ENCODE measurements at places on chromosomes 1 and 21.
A peak's percentile ranks its signal among the peaks of the same experiment; 100 is the strongest.

- DNase-seq: no peak
Measured at GRCh38 chr1:246860401-246860800, 71.3 kb downstream of the AHCTF1 start.

DNA sequence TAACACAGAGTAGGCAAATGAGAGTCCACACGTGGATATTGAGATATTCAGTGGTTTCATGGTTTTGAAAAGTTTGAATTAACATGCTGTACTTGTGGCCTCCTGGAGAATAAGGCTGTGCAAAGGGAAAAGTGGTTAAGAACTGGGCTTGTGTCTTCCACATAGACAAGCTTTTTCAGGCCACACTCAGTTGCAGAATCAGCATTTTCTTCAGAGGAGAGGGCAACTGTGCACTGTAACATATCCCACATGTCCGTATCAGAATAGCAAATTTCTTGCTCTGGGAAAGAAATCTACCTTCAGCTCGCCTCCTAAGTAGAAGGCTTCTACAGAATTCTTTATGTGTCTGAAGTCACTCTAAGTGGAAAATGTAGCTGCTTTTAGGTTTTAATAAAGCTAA, 84.9 kb downstream of the ZC3H11B start:
- no peak for DNase-seq

DNA sequence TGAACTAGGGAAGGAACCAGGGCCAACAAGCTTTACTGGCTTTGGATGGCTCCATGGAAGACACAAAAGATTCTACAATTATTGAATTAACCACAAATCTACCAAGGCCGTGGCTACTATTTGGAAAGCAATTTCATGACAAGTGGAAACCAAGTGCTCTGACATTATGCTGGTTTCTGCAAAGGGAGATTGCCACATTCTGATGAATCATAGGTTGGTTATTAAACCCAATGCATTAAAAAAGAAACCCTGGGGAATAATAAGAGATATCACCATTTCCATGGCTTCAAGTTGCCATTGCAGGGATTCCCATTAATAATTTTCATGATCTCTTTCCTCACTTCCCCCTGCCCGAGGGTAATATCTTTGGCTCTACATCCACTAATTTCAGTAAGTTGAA, 359.2 kb upstream of the NCAM2 start:
- no peak for DNase-seq

- DNase-seq: no peak
Measured at GRCh38 chr1:47774986-47775834, 222.0 kb downstream of the TRABD2B start.

- DNase-seq: peak; percentile 33
Measured at GRCh38 chr1:5481889-5482288, 510.3 kb downstream of the NPHP4 start.

GRCh38 chr1:11800756-11801433, 4.9 kb downstream of the MTHFR start:
- DNase-seq: no peak

GRCh38 chr1:54276617-54277450, 76.9 kb downstream of the MRPL37 start:
- no peak for DNase-seq

Data from stimulated activated naive CD8-positive, alpha-beta T cell treated with anti-CD3 and anti-CD28 coated beads, Interleukin-15, Interleukin-2, amounts not matched to agents 100 U/mL and 50 U/mL, for 24 hours (primary cell).